ENCODE measurements at places on chromosomes 2 and 18.

DNA sequence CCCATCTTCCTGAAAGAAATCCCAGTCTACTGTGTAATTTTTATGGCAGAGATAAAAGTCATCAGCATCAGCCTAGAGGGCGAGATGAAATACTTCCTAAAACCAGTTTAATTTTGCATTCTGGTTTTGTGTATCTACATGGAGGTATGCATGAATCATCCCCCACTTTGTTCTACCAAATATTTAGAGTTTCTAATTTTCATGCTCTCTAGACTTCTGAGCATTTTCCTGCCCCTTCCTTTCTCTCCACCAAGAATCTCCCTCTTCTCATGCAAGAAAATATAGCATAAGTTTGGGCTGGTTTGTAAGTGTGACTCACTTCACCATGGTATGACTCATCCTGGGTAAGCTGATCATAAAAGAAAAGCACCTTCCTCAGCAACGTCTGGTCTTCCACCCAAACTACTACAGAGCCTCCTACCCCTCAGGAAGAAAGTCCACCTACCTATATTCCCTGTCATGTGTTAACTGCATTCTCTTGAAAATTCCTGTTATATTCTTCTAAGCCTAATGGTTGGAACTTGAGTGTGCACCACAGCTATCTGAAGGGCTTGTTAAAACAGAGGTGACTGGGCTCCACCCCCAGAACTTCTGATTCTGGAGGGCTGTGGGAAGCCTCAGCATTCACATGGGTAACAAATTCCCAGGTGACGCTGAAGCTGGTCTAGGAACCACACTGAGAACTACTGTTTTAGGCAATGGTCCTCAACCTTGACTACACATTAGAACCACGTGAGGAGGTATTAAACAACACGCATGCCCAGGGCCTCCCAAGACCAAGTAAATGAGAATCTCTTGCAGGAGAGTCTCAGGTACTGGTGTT is 37.4 kb upstream of the RAPGEF4 start:
- peak; percentile 25 for DNase-seq

DNA sequence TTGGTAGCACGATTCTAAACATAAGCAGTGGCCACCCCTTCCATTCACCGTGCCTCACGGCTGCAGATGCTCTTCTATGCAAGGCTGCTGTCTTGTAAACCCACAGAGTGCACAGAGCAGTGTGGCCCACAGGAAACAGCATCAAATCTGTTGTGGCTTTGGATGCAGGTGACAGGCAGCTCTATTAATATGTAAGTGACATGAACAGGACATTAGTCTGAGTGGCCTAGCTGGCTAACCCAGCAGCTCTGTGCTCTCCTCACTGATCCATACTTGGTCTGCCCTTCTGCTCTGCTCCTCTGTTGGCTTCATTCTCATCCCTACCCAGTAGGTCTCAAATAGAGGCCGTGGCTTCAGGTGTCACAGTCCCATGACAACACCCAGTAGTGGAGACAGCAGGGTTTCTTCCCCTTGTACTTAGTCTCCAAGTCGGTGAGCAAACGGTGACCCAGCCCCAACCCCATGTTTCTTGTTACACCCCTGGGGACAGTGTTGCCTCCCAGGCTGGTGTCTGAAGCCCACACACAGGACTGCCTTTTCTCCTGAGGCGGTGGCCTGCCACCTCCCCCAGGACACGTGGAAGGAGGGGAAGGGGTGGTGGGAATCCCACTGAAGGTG is 5.8 kb downstream of the SH3RF3 start:
- no peak for DNase-seq

DNA sequence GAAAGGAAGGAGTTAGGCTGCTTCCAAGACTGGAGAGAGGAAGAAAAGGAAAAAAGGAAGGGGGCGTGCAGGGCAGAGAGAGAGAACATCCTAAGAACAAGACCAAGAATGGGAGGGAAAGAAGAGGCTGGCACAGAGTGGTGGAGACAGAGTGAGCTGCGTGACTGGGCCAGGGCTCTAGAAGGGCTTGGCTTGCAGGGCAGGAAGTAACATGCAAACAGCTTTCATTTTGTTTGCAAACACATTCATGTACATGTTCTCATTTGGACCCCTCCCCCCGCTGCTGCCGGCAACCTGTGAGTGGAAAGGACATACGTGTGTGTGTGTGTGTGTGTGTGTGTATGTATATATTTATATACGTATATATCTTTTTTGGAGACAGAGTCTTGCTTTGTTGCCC is 46.8 kb upstream of the DNMT3A start:
- no peak for DNase-seq

GRCh38 chr2:232488097-232488711 is 570 bp upstream of the ECEL1 start:
- DNase-seq, result no peak

GRCh38 chr2:197170208-197170607 is 140.4 kb downstream of the ANKRD44 start:
- no peak for DNase-seq

DNA sequence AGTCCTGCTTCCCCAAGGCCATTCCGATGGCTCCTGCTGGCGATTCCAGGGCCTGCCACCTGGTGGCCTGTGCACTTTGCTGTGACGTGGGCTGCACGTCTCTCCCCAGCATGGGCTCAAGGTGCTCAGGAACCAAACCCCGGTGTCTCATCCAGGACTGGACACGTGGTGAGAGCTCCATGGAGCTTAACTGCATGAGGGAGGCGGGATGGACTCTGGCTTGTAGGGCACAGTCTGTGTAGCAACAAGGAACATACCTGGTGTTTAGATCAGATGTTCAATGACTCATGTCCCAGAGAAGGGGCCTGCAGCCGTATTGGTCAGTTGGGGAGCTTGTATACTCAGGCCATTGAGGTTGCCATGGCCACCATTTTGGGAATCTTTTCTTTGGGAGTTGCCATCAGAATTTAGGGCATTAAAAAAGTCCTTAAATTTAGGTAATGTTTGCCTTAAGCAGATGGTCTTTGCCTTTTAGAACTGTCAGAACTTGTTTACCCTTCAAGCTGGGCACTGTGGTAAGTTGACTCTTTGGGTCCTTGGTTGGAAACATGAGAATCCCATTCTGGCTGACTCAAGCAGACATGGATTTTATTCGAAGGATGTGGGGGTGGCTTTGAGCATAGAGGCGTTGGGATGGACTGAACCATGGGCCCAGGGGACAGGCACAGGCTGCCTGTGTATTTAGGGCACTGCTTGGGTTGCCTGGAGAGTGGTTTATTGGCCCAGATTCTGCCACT is 21.0 kb downstream of the AGAP1 start:
- no peak for DNase-seq

DNA sequence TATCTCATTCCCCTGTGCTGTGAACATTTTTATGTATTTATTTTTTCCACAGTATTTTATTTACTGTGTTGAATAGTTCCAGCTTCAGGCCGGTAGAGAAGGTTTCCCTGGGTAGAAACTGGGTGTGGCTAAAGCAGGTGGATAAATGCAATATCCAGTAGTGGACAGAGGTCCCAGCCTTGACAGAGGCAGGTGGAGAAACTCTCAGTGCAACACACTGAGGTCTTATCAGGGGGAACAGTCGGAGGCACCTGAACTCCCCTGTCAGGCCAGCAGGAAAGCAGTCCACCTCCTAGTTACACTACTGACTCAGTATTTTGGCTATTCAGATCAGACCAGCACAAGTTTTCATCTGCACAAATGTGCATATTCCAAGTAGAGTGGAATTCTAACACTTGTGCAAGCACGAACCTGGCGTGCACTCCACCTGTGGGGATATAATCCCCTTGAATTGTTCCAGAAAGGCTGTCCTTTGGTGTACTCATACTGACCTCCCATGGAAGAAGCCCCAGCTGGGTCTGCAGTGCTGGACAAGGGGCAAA is 103.3 kb downstream of the GULP1 start:
- DNase-seq, result no peak

GRCh38 chr2:42310007-42310515 is 51.0 kb downstream of the COX7A2L start:
- DNase-seq, result no peak

- no peak for DNase-seq
Measured at GRCh38 chr2:74458938-74459363, 713 bp downstream of the WBP1 start.

- DNase-seq, result no peak
Measured at GRCh38 chr18:55751476-55751875, 163.5 kb upstream of the TCF4 start.

DNA sequence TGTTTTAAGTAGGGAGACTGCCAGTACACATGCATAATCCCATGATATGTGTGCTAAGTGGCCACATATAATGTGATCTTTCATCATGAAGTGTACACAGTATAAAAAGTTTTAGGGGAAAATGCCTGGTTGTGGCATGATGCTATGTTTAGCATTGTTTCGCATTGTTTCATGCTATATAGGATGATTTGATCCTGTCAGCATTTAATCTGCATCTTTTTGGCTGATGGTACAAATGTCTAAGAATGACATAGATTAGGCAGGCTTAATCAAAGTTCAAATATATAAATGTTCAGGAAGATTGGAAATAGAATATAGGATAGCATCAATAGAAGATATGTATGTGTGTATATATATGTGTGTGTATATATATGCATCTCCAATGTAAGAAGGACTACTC is 83.6 kb downstream of the MYO3B start:
- DNase-seq, result no peak

GRCh38 chr2:68692511-68692910 is 42.1 kb upstream of the ARHGAP25 start:
- DNase-seq, result no peak

DNA sequence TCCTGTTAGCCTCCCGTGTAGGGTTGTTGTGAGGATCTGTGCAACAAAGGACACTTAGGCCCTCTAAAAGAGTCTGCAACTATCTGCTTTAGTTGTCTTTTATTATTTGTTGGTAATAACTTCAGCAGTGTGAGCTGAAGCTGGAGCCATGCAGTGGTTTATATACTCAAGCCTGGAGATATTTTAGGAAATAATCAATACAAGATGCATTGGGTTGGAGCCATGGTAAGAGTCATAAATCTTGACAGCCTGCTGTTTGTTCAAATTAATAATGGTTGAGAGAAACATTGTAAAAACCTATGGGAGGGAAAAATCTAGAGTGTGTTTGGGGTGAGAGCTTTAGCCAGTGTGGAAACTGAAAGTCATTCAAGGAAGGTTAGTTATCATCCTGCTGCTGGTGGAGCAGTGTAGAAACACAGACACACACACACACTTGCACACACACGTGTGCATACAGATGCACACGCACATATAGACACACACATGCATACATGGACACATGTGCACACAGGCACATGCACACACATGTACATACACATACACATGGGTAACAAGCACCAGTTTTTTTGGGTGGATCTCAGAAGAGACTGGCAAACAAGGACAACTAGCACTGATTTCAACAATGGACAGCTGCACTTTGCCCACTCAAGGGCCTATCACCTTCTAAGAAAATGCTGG is 51.0 kb downstream of the ACOXL start:
- DNase-seq, result no peak

DNA sequence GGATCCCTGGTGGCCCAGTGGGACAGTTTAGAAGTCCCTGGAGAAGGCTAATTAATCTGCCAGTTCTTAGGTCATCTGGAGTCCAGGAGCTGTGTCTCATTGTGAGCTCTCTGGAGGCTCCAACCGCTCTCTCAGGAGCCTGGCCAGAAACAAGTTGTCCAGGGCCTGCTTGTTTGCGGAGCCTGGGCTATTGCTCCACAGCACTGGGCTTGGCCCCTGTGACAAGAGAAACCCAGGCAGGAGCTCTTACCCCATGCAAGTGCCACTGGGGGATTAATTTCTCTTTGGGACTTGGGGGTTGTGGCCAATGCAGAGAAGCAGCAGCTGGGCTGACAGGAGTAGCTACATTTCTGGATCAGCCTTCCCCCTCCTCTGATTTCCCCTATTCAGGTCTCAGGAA is 24.5 kb upstream of the TNP1 start:
- DNase-seq, result no peak

DNA sequence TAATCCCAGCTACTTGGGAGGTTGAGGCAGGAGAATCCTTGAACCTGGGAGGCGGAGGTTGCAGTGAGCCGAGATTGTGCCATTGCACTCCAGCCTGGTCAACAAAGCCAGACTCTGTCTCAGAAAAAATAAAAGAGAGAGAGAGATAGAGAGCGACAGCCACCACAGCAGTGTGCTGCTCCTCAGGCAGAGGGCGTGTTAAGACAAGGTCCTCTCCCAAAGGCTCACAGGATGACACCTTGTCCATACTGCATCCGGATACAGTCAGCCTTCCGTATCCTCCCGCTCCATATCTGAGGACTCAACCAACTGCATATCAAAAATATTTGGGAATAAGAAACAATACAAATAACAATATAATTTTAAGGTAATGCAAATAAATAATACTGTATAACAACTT is 20.1 kb downstream of the ARL4C start:
- no peak for DNase-seq

DNA sequence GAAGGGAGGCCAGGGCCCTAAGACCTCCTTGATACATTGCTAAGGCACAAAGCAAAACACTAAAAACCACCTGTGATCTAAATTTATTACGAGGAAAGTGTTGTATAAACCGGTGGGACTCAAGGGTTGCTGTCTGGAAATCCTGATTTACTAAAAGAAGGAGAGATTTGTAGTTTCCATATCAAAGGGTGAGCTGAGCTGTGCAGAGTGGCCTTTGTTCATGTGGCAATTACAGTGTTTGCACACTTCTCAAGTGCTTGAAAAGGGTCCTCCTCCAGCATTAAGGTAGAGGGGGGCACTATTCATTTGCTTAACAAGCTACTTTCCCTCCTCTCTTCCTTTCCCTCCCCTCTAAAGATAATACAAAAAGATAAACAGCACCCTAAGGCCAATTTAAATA is 30.5 kb upstream of the ITGA4 start:
- DNase-seq, result no peak

- no peak for DNase-seq
Measured at GRCh38 chr2:239893236-239893515, 132.0 kb downstream of the NDUFA10 start.

GRCh38 chr18:47558110-47558750 is 306.8 kb upstream of the SKOR2 start:
- no peak for DNase-seq

DNA sequence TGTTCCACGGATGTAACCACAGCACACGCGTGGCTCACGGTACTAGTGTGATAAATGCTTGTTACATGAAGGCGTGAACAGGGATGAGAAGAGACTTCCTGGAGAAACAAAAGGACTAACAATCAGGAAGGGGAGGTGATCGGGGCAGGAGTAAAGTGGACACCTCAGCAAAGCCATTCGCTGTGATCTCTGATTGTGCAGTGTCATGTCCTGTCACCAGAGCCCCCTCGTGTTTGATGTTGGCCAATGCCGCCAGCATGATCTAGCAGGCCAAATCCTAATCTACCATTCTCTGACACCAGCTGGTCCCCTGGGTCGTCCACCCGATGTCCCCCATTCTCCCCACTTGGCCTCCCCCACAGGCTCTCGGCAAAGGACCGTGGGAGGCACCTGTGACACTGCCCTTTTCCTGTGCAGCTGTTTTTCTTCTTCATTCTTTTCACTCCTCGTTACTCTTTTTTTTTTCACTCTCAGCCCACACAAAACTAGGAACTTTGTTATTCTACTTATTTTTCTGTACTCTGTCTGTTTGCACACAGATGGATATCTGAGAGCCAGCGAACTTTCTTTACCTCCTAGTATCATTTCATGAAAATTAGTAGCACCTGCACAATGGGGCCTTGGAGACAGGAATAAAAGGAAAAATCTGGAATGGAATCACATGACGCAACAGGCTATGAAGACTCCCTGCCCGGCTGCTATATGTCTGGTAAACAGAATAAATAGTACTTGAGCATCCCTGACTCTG is 146.8 kb downstream of the TGIF1 start:
- DNase-seq, result no peak

All from SIG-M5 (cell line).